Activated CD8-positive, alpha-beta T cell treated with anti-CD3 and anti-CD28 coated beads for 36 hours (primary cell): ENCODE measurements at places on chromosomes 13 and 19. TPM values are rescaled to one million over a fixed set of nuclear protein-coding genes. Genes with fewer than 3 reads are reported as not detected.

- no peak for DNase-seq
Observed at GRCh38 chr19:3636962-3637361, 10.4 kb upstream of the CACTIN start.

DNA sequence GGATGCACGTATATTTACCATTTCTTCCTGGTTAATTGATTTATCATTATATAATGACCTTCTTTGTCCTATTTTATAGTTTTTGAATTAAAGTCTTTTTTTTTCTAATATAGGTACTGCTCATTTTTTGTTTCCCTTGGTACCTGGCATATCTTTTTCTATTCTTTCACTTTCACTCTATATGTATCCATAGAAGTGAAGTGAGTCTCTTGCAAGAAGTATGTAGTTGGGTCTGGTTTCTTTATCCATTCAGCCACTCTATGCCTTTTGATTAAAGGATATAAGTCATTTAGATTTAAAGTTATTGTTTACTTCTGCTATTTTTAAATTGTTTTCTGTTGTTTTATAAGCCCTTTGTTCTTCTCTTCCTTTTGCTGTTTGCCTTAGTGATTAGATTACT lies 194.3 kb upstream of the SLITRK6 start:
- no peak for DNase-seq

GRCh38 chr13:31922724-31923123 lies 108.8 kb upstream of the FRY start:
- no peak for DNase-seq

GRCh38 chr13:63024458-63024857 lies 1608.8 kb upstream of the PCDH20 start:
- no peak for DNase-seq

GRCh38 chr13:41588899-41589298 lies 131.5 kb downstream of the RGCC start:
- peak; percentile 46 for DNase-seq

GRCh38 chr13:35697186-35697730 lies 220.8 kb upstream of the MAB21L1 start:
- DNase-seq, result no peak

DNA sequence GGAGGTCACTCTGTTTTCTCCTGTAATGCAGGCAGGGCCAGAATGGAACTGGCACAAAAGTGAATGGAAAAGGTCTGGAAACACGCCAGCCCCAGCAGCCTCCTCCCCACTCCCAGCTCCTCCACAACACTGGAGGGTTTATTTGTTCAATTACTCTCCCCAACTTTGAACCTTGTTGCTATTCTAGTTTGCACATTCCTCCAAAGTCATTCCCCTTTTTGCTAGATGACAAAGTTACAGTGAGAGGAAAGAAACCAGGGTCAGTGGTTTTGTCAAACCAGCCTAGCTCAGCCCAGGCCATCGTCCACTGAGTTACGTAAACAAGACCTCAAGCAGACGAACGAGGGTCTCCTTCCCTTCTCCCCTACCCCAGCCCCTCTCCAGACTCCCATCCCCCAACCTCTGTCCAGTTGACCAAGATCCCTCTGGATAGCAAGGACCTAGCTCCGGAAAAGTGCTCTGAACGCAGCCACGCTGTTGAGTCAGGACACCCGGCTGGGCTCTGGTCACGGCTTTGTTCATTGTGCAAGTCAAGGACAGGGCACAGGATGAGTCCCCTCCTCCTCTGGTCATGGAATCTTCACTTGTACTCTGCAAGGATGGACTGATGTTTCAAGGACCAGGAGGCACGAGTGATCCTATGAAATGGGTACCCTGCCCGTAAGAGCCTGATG lies 180.0 kb downstream of the USP12 start:
- DNase-seq, result no peak

- no peak for DNase-seq
Observed at GRCh38 chr19:2249010-2249866, at the start of gene AMH. AMH (plus strand) TSS chr19:2249323; CDS start chr19:2249333, 10 bp downstream.

GRCh38 chr19:13748169-13748828 lies 16.0 kb upstream of the MRI1 start:
- DNase-seq, result peak; percentile 42

DNA sequence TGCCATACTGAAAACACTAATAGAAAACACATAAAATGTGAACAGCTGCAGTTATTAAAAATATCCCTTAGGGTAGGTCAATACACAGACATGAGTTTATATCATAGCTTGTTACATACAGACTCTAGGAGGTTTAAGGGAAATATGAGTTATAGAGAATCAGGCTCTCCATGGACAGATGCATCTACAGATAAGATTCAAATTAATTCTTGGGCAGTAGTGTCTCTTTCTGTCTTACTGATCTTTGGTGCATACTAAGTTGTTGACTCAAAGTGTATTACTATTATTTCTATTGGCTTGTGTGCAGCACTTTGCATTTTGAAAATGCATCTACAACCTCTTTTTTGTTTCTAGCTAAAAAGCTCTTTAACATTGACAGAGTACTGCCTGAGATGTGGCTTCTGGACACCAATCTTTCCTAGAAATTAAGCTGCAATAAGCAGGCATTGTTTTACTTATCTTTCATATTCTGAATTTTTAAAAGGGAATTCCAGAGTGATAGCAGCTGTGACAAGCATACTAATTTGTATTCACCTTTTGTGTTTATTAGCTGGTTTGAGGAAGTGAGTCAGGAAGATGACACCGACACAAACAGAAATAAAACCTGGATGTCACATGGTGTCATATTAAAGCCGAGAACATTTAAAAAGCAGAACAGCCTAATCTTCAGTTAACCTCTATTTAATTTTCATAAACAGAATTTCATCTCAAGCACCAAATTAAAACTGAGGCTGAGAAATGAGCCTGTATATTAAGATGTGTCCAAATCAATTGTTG lies 399.0 kb downstream of the PCDH9 start:
- DNase-seq, result no peak

DNA sequence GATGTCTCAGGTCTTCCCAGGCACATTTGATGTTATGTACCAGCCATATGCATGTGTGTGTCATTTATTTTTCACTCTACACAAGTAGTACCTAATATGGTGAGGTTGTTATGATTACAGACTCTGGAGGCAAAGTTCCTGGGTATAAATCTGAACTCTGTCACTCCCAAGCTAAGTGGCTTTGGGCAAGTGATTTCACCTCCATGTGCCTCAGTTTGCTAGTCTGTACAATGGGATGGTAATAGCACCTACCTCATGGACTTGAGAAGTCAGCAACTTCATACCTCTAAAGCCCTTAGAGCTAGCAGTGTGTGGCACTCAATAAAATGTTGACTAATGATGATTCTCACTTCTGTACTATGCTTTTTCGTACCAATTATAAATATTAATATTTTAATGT lies 3.9 kb upstream of the CATSPERG start:
- DNase-seq, result no peak

DNA sequence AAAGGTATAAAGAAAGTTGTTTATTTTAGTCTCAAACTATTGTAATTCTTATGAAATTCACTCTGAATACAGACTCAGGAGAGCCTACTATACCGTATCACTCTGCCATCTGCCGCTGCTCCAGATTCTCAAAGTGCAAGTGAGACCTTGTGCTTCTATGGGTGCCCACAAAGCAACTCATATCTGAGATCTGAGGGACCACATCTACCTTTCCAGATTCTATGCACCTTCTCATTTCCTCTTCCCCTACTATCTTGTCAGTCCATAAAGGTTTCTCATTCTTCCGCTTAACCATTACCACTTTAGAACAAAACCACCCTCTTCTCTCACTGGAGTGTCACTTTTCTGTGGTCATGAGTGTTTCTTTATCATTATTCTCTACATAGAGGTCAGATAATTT lies 1236.9 kb downstream of the DIAPH3 start:
- no peak for DNase-seq

DNA sequence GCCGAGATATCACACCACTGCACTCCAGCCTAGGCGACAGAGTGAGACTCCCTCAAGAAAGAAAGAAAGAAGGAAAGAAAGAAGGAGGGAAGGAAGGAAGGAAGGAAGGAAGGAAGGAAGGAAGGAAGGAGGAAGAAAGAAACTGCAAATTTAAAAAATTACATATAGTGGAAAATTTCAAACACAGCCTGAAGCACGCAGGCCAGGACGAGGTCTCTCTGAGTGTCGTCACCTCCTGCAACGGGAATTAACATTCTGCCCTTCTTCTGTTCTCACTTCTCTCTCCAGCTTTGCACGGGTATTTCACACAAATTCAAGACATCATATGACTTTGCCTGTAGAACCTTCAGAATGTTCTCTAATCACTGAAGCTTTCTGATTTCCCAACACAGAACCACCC lies 108.2 kb downstream of the GNG7 start:
- DNase-seq, result no peak

GRCh38 chr13:106533943-106534638 lies 1.4 kb downstream of the EFNB2 start:
- peak; percentile 24 for DNase-seq

DNA sequence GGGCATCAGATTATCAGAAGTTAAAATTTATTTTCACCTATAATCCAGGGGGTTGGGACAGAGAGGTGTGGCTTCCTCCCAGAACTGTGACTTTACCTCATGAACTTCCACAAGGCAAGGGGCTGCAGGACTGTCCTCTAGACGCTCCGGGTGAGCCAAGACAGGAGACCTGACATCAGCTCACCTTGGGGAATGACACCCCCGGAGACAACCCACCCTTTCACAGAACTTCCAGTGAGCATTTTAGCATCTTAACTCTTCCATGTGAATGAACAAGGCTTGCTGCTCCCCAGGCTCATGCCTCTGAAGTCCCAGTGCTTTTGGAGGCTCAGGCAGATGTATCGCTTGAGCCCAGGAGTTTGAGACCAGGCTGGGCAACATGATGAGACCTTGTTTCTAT lies 29.4 kb upstream of the TFDP1 start:
- DNase-seq, result no peak

- DNase-seq, result no peak
Observed at GRCh38 chr19:44677019-44677811, 5.9 kb downstream of the CEACAM19 start.

DNA sequence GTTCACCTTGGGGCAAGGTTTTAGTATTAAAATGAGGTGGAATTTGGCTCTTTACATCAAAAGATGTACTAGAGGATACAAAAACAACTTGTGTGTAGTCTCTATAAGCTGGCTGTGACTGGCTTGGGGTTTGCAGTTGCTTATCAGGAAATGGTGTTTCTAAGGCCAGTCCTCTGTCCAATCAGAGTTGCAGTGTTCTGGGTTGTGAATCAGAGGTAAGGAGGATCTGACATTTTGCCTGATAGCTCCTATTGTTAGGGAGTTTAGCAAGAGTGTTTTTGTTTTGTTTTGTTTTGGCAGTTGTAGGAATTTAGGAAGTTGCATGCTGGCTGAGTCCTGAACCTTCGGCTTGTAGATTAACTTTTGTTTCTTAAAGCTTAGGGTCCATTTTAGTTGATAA lies 20.1 kb upstream of the ESD start:
- no peak for DNase-seq

GRCh38 chr13:25110956-25111584 lies 15.1 kb downstream of the PABPC3 start:
- no peak for DNase-seq

- no peak for DNase-seq
Observed at GRCh38 chr19:40646743-40647254, 43.7 kb downstream of the NUMBL start.

- no peak for DNase-seq
Observed at GRCh38 chr19:51926426-51926783, 867 bp upstream of the ZNF613 start.

DNA sequence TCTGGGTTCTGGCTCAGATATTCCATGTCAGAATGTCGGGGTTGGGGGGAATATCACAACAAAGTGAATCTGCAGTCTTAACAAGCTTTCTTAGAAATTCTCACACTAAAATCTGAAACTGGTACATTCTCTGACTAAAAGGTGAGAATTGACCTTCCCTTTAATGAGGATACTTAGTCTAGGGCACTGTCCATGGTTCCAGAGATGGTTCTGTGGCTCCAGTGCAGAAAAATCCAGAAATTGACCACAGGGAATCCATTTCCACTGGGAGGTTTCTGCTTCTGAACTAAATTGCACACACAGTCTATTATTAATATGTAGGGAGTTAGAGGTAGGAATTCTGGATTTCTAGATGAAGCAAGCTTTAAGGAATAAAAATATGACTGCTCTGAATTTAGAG lies 171.6 kb upstream of the OBI1 start:
- no peak for DNase-seq

DNA sequence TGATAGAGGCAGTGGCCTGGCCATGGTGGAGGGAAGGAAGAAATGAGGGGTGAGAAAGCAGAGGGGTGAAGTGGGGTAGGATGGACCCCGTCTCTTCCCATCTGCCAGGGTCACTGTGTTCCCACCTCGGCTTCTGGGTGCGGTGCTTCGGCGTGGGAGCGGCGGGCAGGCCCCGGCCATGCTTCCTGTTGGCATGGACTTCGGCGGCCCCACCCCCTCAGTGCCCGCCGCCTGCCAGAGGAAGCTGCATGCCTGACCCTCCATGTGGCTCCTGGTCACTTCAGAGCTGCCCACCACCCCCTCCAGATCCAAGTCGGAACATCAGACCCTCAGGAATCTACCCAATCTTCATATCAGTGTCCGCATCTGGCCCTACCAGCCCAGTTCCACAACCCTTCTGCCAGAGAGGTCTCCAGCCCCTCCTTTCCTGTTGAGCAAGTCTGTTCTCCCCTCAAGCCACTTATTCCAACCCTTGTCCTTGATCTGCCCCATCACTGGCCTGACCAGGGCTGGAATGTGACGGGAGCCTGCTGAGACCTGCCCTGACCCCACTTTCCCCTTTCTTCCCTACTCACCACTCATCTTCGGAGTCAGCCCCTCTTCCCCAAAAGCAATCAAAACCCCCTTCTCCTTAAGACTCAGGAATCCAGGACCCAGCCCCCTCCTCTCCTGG lies 1.5 kb downstream of the KCNN4 start:
- no peak for DNase-seq

The KCNJ14 gene
- 1.3 TPM for total RNA-seq

The LNX2 gene
- total RNA-seq, result 4.5 TPM

The RAB3A gene
- total RNA-seq, result 11.3 TPM

The HSPBP1 gene
- 46.4 TPM for total RNA-seq

The PBX4 gene
- total RNA-seq, result 13.8 TPM

The FLT1 gene
- 8.2 TPM for total RNA-seq

The KLK2 gene
- total RNA-seq, result 0.90 TPM

The NLRP7 gene
- not detected for total RNA-seq

The GPX4 gene
- total RNA-seq, result 224 TPM

The KL gene
- 0.22 TPM for total RNA-seq

The LSR gene
- total RNA-seq, result 20.0 TPM

The VSTM2B gene
- total RNA-seq, result not detected
